Fibroblast of skin of left quadriceps (primary cell): ENCODE measurements at places on chromosomes 4 and X.
A peak's percentile ranks its signal among the peaks of the same experiment; 100 is the strongest.

- no peak for DNase-seq
These were observed 20.9 kb upstream of the DHX15 start for GRCh38 chr4:24605216-24605615.

- DNase-seq = peak; percentile 24
These were observed 77.3 kb upstream of the NOCT start for GRCh38 chr4:138938366-138938690.

- DNase-seq = peak; percentile 85
These were observed 1.1 kb downstream of the HNRNPDL start for GRCh38 chr4:82428969-82429727.

DNA sequence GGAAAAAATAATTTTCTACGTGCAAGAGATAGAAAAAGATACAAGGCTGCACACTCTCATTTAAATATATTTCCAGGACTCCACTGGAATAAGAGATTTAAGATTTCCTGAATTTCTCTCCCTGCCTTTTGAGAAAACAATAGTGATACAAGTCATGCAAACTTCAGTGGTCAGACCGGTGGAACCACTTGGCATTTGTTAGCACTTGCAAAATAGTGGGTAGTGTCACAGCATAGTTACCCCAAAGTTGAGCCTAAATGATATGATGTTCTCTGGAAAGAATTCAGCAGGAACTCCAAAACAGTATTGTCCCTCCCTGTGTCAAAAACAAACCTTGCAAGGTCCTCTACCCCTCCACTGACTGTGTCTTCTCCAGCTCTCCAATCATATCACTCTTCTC lies 102.3 kb downstream of the ANKRD50 start:
- no peak for DNase-seq

DNA sequence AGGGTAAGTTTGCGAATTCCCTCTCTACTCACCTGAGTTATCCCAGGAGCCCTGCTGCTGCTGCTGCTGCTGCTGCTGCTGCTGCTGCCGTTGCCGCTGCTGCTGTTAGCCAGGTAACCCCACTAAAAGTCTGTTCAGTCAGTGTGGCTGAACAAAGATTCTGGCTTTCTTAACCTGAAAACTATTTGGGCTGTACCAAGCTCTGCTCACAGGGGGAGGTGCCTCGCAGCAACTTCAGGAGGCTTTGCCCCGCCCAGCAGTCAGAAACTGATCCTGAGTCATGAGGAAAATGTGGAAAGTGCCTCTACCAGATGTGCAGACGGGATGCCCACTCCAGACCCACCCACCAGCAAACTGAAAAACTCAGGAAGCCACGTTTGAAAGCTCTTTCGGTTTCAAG lies at the start of gene CAPN6:
Gene CAPN6 (minus strand): TSS at position 145 of the 400 bp plus-strand sequence. CDS start 6,547 bp downstream, outside the sequence.
- no peak for DNase-seq

DNA sequence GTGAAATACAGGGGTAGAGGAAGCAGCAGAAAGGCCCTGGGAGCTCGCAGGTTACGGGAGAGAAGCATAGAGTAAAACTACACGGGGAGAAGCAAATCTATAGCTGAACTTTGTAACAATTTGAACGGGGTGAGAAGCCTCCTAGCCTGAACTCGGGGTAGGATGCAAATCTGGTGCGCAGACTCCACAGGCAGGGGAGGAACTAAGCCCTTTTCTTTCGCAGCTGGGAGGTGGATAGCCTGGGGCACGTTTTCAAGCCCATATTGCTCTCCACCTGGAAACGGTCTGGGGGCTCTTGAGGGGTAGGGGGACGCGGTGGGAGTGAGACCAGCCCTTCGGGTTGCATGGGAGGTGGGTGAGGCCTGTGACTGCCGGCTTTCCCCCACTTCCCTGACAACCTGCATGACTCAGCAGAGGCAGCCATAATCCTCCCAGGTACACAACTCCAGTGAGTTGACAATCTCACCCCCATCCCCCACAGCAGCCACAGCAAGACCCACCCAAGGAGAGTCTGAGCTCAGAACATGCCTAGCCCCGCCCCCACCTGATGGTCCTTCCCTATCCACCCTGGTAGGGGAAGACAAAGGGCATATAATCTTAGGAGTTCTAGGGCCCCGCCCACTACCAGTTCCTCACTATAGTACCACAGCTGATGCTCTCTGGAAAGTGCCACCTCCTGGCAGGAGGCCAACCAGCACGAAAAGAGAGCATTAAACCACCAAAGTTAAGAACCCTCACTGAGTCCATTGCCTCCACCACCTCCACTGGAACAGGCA lies 29.9 kb downstream of the SOWAHB start:
- DNase-seq = no peak

DNA sequence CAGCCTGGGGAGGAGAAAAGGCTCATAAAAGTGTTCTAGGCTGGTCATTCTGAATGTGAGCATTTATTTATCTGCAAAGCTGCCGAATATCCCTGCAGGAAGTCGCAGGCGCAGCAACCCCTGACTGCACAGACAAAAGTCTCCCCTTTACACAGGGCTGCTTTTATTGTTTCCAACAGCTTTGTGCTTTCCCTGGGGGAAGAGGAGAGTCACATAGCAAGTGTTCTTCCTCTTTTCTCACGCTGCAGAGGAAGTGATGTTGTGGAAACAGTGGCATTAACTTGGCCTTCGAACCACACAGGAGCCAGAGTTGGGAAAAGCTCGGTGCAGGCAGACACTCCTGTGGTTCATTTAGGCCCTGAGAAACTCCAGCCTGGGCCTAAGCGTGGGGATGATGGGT lies 81.5 kb upstream of the BCOR start:
- no peak for DNase-seq

DNA sequence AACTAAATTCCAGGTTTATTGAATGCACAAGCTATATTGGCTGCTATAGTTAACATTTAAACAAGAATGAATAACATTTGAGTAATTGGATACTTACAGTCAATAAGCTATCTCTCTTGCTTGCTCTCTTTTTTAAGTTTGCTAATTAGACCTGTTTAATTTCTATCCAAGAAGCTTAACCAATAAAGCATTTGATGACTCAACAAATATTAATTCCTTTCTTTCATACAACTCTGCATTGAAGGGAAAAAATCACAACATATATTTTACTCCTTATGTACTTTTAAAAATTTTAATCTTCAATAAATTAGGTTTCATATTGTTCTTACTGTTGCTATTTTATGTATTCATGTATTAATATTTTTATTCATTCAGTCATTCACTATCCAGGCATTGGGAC lies 1552.6 kb upstream of the ADGRL3 start:
- no peak for DNase-seq

- no peak for DNase-seq
These were observed 2.7 kb downstream of the TMEM255A start for GRCh38 chrX:120308558-120308957.

DNA sequence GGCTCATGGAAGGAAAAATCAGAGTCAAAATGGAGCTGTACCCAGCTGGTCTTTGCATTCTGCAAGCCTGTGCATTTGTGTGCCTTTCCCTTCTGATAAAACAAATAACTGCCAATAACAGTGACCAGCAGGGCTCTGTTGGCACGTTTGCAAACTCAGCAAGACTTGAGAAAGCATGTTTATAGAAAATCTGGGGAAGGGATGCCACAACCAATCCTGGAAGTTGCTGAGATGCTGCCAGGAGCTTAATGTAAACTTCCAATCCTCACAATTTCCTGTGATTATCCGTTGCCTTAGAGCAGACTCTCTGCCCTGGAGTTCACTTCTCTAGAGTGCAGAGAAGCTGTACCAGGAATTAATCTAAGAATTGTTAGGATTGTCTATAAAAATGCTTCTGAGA lies 6.9 kb upstream of the ANXA3 start:
- no peak for DNase-seq

DNA sequence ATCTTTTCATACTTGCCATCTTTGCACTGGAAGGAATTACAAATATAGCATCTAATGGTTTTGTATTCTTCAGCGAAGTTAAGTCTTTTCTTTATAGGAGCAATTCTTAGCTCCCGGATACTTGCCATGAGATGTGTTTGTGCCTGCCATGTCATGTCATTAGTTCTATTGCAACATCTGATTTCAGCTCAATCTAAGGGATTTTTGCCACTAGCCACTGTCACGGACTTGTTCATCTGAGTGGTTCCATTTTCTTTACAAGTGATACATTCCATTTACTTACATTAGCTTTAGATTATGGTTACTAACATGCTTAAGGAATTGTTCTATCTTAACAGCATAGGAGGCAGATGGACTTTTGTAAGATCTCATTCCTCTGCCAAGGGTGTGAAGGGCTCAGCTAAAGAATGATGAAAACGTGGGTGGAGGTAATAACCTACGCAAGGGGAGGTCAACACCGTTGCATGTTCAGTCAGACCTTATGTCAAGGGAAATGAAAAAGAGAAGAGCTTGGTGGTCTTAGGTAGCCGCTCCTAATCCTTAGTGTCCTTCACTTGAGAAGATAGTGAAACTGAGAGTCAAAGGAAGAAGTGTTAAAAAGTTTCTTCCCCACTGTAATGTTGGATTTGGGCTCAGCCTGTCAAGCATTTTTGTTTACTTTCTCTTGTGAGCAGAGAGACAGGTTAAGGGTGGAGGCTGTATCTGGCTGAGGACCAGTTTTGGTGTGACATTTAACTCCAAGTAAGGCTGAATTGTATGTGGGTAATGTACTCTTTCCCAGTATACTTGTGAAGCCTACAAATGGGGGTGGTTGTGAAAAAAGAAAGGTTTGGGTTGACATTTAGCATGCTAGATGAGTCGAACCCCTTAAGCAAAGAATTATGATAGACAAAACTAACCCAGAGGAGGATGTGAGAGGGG lies 3.6 kb upstream of the KLHL2 start:
- no peak for DNase-seq

- no peak for DNase-seq
These were observed 22.4 kb downstream of the MAP7D3 start for GRCh38 chrX:136228839-136229207.

- no peak for DNase-seq
These were observed at the start of gene PDE6B for GRCh38 chr4:624705-625590. Gene PDE6B (plus strand): TSS chr4:625573. CDS start chr4:625627, 54 bp downstream.

DNA sequence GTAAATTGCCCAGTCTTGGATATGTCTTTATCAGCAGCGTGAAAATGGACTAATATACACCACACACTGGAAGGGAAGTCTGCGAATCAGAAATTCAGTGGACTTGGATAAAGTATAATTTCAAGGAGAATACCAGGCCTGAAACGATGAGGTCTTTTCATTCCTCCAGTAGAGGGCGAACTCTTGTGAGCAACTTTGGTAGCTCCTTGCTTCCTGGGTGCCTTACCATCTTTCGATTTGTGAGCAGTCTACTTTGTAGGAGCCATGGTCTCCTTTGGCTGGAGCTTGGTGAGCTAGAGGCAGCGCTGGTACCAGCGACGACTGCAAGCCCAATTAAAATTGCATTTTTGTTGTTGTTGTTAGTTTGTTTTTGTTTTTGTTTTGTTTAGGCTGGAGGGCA lies 791.9 kb downstream of the FAT4 start:
- no peak for DNase-seq

DNA sequence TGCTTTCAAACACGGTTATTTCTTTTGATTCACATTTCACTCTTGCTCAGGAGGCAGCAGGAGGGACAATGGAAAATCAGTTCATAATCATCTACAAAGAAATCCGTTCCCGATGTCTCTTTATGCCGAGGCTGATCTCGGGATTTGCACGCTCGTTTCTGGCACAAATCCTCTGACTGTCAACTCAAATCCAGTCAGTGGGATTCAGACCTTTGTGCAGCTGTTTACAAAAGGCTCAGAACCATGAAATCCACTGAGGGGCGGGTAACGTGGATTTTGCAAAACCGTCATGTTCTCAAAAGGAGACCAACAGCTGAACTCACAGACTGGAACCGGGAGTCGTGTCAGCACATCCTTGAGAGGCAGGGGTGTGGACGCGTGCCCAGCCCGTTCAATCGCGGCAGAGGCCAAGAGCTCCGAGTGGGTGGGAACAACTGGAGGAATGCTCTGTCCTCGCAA lies 46.4 kb downstream of the ACOX3 start:
- no peak for DNase-seq

DNA sequence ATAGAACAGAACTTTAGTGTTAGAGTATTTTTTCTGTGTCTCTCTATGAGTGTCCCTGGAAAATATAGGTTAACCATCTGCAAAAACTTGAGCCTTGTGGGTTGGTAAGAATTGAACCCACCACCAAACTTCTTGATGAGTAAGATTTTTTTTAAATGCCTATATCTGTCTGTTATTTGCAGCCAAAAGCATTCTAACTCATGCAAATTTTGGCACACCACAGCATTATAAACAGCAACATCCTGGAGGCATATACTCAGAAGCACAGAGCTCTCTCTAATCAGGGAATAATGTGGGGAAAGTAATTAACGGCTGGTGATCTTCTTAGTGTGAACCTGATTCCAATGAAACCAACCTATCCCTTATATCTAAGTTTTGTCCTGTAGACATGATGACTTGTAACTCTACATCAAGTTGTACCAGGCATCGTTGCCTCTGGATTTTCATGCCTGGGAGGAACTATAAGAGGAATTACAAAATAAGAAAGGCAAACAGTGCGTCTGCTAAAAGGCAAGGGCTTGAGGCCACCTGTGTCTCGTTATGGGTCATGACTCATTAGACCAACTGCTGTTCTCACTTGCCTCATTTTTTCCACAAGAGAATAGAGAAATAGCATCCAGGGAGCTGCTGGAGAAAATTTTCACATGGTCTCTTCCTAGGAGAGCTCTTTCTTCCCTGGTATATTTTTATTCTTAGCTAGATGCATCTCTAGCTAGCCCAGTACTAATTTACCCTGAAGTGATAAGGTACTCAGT lies 202.4 kb downstream of the CHIC2 start:
- DNase-seq = peak; percentile 88

DNA sequence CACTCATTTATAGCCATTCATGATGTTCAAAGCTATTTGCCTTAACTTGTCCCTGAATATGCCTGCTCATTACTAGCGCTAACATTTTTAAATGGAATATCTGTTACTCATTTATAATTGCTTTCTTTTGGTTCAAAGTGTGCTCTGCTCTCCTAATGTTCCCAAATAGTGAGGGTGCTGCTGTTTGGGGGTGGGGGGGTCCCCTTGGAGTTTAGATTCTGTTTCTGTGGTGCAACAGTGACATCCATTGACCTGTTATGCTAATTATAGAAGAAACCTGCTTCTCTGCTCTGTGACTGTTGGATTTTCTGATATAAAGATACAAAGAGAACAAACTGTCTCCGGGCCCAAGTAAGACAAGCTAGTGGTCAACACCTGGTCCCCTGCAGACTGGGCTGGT lies 222.4 kb downstream of the SHROOM3 start:
- DNase-seq = no peak

GRCh38 chr4:56773346-56773745 lies 48.2 kb downstream of the SPINK2 start:
- DNase-seq = no peak

DNA sequence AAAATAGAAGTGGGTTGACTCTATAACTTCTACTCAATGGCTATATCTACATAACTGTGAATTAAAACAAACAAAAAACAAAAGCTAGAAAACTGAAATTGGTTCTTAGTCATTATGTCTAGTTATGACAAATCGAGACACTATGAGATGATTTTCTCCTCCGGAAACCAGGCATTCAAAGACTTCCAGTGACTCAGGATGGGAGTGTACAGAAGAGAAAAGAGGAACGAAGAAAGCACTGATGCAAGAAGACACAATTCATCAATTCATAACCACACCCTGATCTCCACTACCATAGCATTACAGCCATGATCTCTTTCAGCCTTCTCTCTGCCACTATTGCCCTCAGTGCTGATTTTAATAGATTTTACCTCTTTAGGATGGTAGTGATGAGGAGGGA lies 253.6 kb downstream of the CBLL2 start:
- DNase-seq = peak; percentile 18

- no peak for DNase-seq
These were observed 63.1 kb downstream of the SLC10A7 start for GRCh38 chr4:146458594-146458993.

GRCh38 chrX:104041003-104041402 lies 1.2 kb downstream of the H2BW2 start:
- no peak for DNase-seq
